ENCODE measurements at places on chromosomes 2 and 18. TPM values are rescaled to one million over a fixed set of nuclear protein-coding genes. Genes with fewer than 3 reads are reported as not detected.

The DNAH6 gene
- 2.5 TPM for total RNA-seq

The CXCR1 gene
- 0.37 TPM for total RNA-seq

- H3K27me3 ChIP-seq, result no peaks in the 10 kb centered on the region
- DNase-seq, result no peak
- H3K27ac ChIP-seq, result no peak overlapping the region
- no peaks in the 10 kb centered on the region for H3K4me1 ChIP-seq
- H3K36me3 ChIP-seq, result no peaks in the 10 kb centered on the region
These were observed 65.8 kb upstream of the EDAR start for GRCh38 chr2:109054865-109055264.

DNA sequence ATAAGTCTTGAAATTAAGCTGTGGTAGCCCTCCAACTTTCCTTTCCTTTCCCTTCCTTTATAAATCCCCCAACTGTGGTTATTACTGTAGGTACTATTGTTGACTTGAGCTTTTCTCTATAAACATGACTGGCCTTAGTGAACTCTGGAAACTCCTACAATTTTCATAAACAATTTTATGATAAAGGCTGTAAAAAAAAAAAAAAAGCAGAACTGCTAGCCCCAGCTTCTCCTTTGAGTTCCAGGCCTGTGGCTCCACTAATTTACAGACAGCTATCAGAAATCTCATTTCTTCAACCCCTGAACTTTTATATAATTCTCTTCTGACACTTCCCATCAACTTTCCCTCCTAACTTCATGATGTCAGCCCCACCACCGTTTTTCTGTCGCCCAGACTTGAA, 174.3 kb downstream of the IKZF2 start:
- no peak overlapping the region for H3K27ac ChIP-seq
- no peaks in the 10 kb centered on the region for H3K36me3 ChIP-seq
- no peaks in the 10 kb centered on the region for H3K4me1 ChIP-seq

DNA sequence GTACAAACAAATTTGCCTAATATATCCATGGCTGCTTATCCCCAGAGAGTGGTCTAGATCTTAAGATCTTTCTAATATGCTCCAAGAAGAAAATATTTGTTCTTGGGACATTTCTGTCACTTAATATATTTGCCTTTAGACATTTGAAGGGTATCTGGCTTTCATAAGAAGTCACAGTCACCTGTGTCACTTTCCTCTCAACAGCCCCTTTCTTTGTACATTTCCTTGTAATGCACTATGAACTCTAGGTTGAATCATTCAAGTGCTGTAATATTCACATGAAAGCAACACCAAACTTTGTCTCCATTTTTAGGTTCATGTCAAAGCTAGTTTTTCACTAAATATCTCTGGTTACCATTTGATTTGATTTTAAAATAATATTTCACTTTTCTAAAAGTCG, 41.4 kb upstream of the NABP1 start:
- no peaks in the 10 kb centered on the region for H3K36me3 ChIP-seq
- no peaks in the 10 kb centered on the region for H3K27me3 ChIP-seq
- DNase-seq, result no peak
- no peak overlapping the region for H3K27ac ChIP-seq
- H3K4me1 ChIP-seq, result no peaks in the 10 kb centered on the region
- no peak overlapping the region for H3K4me3 ChIP-seq

The SLC4A5 gene
- 1.5 TPM for total RNA-seq
